Upper lobe of left lung (tissue), 6 donors: ENCODE measurements at places on chromosomes 4 and X.

GRCh38 chr4:120685756-120686278, 236.7 kb downstream of the PRDM5 start:
- no peak for DNase-seq

- DNase-seq = no peak
These were observed 2.1 kb downstream of the MAGEA10 start for GRCh38 chrX:152136312-152136711.

- peak; percentile 84 for DNase-seq
These were observed 18.1 kb upstream of the CXCL2 start for GRCh38 chr4:74117024-74117534.

- DNase-seq = no peak
These were observed 313.9 kb downstream of the ASMT start for GRCh38 chrX:1928805-1929204.

GRCh38 chrX:86002076-86002896, 45.1 kb downstream of the CHM start:
- peak; percentile 57 for DNase-seq

GRCh38 chr4:91958596-91958995, 345.2 kb upstream of the GRID2 start:
- no peak for DNase-seq

DNA sequence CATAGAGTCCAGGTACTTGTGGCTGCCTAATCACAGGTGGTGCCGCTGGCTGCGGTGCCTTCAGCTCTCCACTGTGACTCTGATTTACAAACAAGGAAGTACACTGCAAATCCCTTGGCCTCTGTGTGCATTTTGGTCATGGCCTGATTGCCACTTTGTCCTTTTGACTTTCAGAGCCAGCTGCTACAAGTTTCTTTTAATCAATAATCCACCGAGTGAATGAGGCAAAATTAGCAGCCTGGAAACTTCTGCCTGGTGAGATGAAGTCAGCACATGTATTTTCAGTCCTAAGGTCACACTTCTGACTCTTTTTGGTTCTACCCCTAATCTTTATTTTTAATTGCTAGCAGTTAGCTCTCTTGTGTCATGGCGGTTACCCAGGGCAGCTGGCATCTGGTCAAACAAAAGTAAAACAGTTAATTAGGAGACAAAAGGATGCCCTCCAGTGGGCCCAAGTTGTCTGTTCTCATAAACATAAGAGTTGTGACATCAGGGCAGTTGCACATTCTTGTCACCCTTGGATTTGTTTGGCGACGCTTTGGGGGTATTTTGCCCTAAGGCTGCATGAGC, 62.3 kb upstream of the LNX1 start:
- DNase-seq = no peak

DNA sequence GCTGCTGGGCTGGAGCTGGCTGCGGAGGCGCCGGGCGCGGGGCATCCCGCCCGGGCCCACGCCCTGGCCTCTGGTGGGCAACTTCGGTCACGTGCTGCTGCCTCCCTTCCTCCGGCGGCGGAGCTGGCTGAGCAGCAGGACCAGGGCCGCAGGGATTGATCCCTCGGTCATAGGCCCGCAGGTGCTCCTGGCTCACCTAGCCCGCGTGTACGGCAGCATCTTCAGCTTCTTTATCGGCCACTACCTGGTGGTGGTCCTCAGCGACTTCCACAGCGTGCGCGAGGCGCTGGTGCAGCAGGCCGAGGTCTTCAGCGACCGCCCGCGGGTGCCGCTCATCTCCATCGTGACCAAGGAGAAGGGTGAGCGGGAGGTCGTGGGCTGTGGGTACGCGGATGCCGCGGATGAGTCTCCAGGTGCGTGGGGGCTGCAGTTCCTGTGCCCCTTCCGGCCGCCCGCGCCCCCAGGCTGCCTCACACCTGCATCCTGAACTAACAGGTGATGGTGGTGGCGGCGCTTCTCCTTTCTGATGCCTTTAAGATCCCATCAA, 499 bp downstream of the CYP2U1 start:
- peak; percentile 85 for DNase-seq

GRCh38 chrX:35890699-35891098, 28.8 kb upstream of the CFAP47 start:
- DNase-seq = peak; percentile 63

GRCh38 chr4:165111906-165112367, 723 bp downstream of the TMEM192 start:
- DNase-seq = no peak

GRCh38 chr4:11626066-11626465, 197.4 kb upstream of the HS3ST1 start:
- no peak for DNase-seq

DNA sequence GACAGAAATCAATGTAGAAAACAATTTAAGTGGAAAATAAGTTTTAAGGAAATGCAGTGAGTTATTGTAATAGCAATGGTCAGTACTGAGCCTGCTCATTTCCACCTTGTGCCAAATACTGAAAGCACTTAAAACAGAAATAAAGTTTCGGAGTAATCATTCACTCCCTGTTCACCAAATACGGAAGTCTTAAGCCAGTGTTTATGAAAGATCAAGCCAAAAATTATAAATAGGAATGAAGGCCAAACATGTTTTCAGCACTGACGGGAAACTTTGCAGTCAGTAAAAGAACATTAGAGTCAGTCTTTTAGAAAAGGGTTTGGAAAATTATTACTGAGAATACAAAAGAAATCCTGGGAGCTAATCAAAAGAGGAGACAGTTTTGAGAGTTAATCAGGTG, 178.6 kb downstream of the DMD start:
- DNase-seq = no peak
